ENCODE measurements at places on chromosomes 4 and X. TPM values are rescaled to one million over a fixed set of nuclear protein-coding genes. Genes with fewer than 3 reads are reported as not detected.

- peaks cover 25% of the 10 kb centered on the region for H3K27me3 ChIP-seq
- H3K36me3 ChIP-seq: no peaks in the 10 kb centered on the region
- no peak overlapping the region for H3K4me3 ChIP-seq
- peaks cover 11% of the 10 kb centered on the region for H3K4me1 ChIP-seq
- DNase-seq: no peak
Measured at GRCh38 chr4:37892641-37893040, 1.8 kb downstream of the TBC1D1 start.

GPR78 gene
- 1.2 TPM for total RNA-seq

DNA sequence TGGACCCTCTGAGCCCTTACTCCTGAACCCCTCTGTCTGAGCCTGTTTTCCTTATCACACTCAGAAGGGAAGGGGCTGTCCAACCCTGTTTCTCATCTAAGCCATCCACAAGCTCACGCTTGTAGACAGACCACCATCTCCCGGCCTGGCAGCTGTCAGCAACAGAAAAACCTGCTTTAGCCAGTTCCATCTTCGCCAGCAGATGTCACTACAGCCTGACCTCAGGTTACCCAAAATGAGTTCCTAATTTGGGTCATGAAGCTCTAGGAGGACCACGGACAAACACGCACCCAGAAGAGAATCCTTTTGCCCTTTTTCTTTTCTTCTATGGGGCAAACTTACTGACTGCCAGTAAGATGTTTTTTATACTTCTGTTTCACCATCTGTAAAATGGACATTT, 445.4 kb downstream of the BCOR start:
- H3K4me3 ChIP-seq: no peak overlapping the region
- no peak for DNase-seq
- H3K36me3 ChIP-seq: no peaks in the 10 kb centered on the region
- H3K27me3 ChIP-seq: peaks cover 5% of the 10 kb centered on the region
- H3K4me1 ChIP-seq: peaks cover 3% of the 10 kb centered on the region

DNA sequence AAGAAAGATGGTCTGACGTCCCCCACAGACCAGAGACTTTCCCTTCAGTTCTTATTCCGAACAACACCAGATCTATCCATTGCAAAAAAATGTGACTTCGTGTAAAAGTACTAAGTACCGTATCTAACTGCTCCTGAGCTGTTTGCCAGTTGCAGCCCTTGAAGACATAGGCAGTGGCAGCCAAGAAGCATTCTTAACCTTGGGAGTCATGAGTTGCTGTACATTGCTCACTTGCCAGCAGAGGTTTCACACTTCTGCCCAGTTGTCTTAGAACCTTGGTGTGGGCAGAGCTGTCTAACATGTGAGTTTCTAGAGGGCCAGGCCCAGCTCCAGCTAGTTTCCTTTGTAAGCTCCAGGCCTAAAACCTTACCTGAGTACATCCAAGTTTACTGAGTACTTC, 10.5 kb upstream of the CHRDL1 start:
- no peaks in the 10 kb centered on the region for H3K4me1 ChIP-seq
- no peak for DNase-seq
- H3K27ac ChIP-seq: no peak overlapping the region
- H3K4me3 ChIP-seq: no peak overlapping the region

DNA sequence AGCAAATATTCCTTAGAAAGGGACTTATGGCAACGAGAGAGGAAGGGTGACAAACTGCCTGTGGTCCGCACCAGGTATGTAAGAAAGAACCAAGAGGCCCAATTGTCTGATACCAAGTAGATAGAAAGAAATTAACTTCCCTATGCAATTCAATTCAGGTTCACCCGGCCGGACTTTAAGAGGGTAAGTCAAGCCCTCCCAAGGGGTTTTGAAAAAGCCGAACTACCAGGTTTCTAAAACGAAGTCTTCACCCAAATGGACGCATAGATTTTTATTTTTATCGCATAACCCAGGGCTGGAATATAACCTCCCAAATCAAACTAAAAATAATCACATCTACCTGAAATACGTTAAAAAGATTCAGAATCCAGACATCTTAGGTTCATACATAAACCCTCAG, 1.6 kb upstream of the MAB21L2 start:
- no peaks in the 10 kb centered on the region for H3K27me3 ChIP-seq
- peaks cover 45% of the 10 kb centered on the region for H3K4me1 ChIP-seq
- no peak for DNase-seq
- H3K36me3 ChIP-seq: no peaks in the 10 kb centered on the region
- H3K4me3 ChIP-seq: peak overlapping the region; percentile 84

DNA sequence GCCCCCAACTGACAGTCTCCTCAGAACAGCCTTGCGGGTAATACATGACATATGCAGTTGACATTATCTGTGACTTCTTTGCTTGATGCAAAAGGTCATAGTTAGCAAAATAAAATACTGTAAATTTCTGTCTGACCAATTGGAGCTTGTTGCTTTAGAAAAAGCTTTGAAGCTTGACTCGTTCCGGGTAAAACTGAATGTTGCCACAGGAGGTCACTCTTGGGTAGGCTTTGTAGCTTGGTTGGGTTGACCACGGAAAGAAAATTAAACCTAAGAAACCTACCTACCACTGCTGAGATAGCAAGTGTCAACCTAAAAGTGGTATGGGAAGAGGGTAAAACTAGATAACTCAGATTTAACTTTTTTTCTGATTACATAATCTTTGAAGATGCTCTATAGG, 23.2 kb downstream of the PRPS2 start:
- H3K4me1 ChIP-seq: peaks cover 4% of the 10 kb centered on the region
- no peak overlapping the region for H3K27ac ChIP-seq
- no peak for DNase-seq

DNA sequence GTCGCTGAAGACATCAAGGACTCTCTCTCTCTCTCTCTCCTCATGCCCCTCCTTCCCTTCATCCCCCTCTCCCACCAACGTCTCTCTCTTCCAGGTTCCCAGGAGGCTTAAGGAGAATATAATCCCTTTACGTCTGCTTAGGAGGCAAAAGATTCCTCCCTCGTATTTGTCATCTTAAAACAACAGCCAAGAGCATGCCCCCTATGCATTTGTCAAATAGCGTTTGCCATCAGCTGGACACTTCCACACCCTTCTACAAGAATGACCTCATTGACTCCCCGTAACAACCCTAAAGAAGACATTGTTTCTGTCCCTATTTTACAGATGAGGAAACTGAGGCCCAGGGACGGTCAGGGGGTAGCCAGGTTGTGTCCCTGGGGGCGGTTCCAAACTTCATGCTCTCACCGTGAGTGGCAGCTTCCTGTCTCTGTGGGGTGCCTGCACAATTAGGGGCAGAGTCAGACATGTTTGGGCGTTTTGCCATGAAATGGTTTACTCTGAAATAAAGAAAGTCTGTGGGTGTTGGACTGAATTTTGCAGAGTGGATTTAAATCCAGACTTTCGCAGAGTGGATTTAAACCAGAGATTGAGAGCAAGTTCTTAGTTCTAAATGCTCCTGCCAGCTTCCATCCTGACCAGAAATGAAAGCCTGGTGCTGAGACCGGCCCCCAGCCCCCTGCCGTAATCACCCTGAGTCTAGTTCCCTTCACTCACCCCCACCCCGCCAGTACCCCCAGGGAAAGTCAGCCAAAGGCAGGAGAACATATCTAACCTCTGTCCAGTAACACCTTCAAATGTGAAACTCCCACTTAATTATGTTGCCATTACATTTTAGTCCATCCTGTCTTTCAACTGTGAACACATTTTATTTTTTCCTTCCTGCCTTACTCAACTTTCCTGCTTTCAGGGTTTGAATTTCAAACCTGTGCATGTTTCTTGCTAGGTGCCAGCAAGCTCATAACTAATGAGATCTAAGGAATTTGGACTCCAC, 44.3 kb upstream of the TBL1X start:
- H3K4me1 ChIP-seq: peaks cover 19% of the 10 kb centered on the region
- H3K27ac ChIP-seq: no peak overlapping the region
- DNase-seq: no peak

DNA sequence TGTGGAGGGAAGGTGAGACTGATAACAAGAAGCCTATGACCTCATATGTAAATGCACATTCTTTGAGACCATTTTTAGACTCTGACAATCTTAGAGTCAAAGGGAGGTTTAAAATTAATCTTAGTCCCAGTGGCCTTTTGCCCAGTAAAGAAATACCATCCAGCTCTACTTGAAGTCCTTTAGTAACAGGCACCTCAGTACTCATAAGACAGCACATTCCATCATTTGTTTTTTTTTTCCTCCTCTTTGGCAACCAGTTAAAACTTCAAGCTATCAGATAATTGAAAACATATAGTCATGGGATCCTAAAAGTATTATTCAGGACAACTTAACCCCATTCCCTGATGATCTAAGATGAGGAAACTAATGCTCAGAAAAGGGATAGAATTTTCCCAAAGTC, 4.6 kb downstream of the EDA2R start:
- peaks cover 3% of the 10 kb centered on the region for H3K4me1 ChIP-seq
- H3K4me3 ChIP-seq: no peak overlapping the region
- H3K36me3 ChIP-seq: no peaks in the 10 kb centered on the region
- H3K27me3 ChIP-seq: no peaks in the 10 kb centered on the region
- no peak overlapping the region for H3K27ac ChIP-seq

GRCh38 chr4:115515772-115516171, 402.4 kb upstream of the NDST4 start:
- no peak overlapping the region for H3K27ac ChIP-seq
- no peak overlapping the region for H3K4me3 ChIP-seq
- H3K27me3 ChIP-seq: no peaks in the 10 kb centered on the region

All from chondrocyte (in vitro differentiated cells).